ENCODE measurements at places on chromosomes 12 and 14. TPM values are rescaled to one million over a fixed set of nuclear protein-coding genes. Genes with fewer than 3 reads are reported as not detected.

GRCh38 chr12:56297400-56297799 is 2.7 kb downstream of the CS start:
- DNase-seq: no peak

- peak; percentile 39 for DNase-seq
Observed at GRCh38 chr12:68334132-68334531, 2.0 kb upstream of the MDM1 start.

The TBK1 gene
- total RNA-seq: 47.6 TPM

The SRGAP1 gene
- 26.9 TPM for total RNA-seq

DNA sequence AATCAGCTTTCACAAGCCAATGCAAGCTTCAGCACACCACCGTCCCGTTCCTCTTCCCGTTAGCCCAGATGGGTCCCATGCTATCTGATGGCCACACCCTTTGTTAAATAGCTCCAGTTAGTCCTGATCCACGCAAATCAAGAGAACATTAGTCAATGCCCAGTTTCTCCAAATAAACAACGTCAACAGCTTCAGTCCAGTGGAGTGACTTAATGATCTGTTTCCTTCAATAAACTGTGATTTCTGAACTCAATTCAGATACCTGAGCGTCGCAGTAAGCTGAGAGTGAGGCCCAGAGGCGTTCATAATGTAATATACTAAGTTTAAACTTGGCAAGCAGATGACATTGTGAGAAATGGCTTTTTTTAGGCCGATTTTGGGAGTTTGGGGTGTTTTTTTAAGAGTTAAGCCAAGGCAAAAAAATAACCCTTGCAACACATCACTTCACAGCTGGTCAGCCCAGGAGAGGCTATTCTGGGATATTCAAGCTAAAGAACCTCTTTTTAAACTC is 112.3 kb downstream of the ZFP36L1 start:
- no peak for DNase-seq

DNA sequence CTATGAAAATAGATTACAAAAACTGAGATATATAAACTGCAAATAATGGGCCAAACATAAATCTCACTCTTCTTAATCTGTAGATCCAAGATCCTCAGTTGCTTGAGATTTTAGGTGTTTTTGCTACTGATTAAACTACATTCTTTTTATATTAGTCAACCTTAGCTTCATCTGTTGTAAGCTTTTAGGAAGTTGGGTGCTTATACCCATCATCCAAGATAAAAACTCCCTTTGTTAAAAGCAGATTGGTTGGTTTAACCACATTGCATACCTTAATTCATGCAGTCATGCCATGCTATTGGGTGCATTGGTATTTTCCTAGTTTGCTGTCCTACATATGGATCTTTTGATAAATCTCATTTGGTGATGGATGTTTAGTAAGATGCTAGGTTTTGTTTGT is 46.2 kb upstream of the DIP2B start:
- DNase-seq: no peak

DNA sequence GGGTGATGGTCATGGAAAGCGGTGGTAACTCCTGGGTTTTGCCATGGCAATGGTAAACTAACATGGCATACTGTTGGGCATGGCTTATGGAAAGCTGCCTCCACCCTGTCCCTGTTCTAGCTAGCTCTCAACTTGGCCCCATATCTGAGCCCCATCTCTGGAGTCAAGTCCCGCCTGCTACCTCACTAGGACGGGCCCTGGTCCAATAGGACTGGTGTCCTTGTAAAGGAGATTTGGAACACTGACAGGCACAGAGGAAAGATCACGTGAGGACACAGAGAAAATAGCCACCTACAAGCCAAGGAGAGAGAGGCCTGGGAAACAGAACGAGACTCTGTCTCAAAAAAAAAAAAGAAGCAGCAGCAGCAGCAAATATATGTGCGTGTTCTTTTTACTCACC is 59.8 kb downstream of the RNFT2 start:
- no peak for DNase-seq

DNA sequence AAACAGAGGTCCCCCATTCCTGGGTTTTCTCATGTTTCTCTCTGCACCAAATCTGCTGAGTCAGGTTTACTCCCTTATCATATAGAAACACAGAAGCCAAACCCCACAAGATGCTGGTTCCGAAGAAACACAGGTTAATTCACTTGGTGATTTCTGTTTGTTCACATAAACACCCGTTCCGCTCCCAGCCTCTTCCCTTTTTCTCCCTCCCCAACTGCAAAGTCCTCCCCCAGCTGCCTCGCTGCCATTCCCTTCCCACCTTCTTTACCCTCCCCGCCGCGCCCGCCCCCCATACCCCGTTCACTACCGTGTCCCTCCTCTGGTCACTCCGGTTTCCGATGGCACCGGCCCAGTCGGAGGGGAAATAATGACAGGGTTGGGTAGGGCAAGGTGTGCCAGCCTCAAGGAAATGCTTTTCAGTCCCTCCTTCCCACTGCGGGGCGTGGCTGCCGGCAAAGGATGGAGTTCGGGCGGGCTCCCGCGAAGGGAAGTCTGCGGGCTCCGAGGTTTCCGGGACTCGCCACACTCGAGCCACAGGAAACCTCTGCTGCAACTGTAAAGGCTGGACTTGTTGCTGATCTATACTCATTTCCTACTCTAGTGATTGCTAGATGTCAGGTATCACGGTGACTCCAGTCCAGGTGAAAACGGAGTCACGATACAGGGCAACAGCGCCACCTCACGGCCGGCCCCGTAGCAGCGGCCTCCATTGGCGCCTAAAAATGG is at the start of gene STYK1:
Gene STYK1, minus strand, starts transcription at position 394 of the 726 bp plus-strand sequence. CDS start 39,434 bp downstream, outside the sequence.
- peak; percentile 78 for DNase-seq

- DNase-seq: no peak
Observed at GRCh38 chr12:49491823-49492222, 47.0 kb upstream of the KCNH3 start.

- no peak for DNase-seq
Observed at GRCh38 chr12:100234591-100235304, 32.1 kb downstream of the DEPDC4 start.

The TSHR gene
- total RNA-seq: not detected

The SYNDIG1L gene
- 0.16 TPM for total RNA-seq

- no peak for DNase-seq
Observed at GRCh38 chr12:130827432-130827831, 11.6 kb downstream of the STX2 start.

DNA sequence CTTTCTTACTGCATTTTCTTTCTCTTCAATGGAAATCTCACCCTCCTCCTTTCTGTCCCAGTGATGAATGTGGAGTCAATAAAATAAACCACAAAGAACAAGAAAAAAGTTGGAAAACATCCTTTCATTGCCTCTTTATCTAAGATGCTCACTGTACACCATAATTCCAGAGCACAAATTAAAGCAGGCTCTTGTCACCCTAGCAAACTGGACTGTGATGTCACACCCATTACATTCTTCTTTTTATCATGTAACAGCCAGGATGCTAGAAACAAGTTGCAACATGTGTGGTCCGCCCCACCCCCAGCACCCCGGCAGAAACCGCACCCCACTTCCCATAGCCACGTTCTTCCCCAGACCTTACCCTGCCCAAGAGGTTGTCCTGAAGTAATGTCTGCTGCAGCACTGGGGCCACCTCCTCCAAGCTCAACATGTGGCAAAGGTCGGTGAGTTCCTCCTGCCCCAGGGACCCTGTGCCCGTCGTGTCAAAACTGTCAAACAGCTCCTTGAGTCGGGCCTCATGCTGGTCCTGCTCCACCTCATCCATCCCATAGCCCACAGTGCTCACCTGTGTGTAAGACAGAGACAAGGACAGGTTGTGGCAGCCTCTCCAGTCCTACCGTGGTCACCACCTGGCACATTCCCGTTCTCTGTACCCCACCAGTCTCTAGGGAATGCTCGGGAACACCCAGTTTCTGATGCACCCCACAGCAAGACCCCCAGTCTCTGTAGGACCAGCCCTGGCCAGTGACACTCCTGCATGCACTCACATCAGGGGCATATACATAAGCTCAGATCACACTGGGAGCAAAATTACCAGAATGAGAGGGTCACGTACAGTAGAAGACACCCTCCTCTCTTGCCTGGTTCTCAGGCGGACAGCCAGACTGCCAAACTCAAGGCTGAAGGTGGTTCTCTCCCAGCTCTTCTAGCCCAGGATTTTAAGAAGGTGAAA is 9.2 kb downstream of the NIN start:
- DNase-seq: no peak

- no peak for DNase-seq
Observed at GRCh38 chr12:60174476-60174875, 578.6 kb downstream of the SLC16A7 start.

DNA sequence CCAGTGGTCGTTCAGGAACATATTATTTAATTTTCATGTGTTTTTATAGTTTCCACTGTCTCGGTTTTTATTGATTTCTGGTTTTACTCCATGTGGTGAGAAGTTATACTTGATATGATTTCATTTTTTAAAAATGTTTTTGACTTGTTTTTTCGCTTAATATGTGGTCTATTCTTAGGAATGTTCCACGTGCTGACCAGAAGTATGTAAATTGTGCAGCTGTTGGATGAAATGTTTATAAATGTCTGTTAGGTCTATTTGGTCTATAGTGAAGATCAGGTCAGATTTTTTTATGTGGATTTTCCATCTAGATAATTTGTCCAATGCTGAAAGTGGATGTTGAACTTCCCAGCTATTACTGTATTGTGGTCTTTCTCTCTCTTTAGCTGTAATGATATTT is 433.8 kb upstream of the MIS18BP1 start:
- DNase-seq: no peak

DNA sequence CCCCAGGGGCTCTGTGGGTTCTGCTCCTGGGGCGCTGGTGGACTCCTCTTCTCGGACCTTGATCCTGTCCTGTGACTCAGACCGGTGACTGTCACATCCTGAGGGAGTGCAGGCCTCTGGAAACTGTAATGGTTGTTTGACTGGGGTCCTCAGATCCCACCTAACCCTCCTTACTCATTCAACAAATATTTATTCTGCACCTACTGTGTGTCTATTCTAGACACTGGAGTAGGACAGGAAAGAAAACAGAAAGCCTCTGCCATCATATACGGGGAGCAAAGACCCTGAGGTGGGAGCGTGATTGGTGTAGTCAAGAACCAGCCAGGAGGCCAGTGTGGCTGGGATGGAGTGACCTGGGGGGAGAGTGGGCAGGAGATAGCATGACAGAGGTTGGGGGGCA is 47.6 kb downstream of the ESRRB start:
- no peak for DNase-seq

- no peak for DNase-seq
Observed at GRCh38 chr14:92952481-92953298, 29.7 kb downstream of the CHGA start.

- DNase-seq: no peak
Observed at GRCh38 chr12:108972358-108972757, 48.5 kb downstream of the SVOP start.

The ADAMTS20 gene
- total RNA-seq: 1.5 TPM

The COX8C gene
- total RNA-seq: 39.1 TPM

DNA sequence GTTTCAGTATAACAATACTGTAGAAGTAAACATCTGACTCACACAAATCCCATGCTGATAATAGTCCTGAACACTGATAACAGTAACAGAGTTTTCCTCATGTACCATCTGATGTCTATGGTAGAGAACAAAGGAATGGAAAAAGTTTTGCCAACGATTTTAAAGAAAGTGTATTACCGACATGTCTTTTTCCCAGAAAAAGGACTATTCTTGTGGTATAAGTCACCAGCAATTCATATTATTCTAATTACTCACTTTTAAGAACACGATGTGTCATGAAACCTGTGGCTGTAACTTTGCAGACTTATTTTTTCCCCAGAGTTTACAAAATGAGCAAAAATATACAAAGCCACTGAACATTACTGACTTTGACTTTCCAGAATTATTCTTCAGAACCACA is 40.1 kb upstream of the DCN start:
- no peak for DNase-seq

The CSAD gene
- total RNA-seq: 73.9 TPM

The SIX6 gene
- total RNA-seq: 0.31 TPM

- DNase-seq: no peak
Observed at GRCh38 chr12:132582582-132583410, 27.6 kb downstream of the LRCOL1 start.

DNA sequence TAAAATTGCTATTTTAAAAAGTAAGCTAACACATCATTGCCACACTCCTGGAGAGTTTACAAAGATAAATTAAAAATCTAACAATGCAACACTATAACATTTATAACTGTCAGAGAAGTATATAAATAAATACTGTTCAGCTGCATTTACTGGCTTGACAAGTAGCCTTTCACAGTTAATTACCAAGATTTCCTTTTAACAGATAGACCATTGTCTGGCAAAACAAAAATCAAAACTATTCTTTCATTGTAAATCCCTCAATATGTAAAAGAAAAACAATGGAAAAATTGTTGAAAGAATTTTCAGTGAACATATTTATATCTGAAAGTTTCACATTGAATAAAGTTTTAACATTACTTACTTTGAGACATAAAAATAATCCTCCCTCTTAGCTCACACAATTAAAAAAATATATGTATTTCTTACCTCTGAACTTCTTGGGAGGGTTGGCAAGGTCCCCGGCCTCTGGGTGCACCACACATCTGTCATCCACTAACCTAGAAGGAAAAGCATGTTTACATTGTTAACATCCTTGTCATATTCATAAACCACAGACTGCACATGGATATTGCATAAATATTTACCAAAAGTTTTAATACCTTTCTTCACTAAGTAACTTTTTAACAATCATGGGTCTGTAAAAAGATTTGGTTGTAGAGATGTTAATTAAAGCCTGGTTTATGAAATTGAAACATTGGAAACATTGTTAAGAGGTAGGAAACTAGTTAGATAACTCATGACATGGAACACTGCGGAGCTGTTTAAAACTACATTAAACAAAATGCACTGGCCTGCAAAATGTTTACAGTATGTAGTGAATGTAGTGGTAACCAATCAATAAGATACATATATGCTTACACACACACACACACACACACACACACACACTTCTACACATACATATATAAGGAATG is 43.0 kb downstream of the ITPR2 start:
- DNase-seq: no peak

DNA sequence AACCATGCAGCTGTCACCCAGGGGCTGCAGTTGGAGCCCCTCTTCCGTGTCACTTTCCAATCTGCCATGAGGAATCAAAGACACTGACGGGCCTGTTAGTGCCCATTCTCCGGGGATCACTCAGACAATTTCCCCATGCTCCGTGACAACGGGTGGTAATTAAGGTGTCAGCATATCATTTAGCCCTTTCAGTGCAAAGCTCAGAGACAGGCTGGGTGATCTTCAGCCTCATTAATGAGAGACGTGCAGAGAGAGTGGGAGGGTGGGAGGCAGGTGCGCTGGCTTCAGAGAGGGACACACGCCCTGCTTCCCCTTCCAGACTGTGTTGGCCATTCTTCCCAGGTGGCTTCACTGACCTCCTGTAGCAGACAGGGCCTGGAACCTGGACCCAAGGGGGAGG is 58.7 kb downstream of the MVK start:
- DNase-seq: no peak

The MMAB gene
- total RNA-seq: 26.4 TPM

GRCh38 chr12:39393179-39393578 is 49.7 kb downstream of the KIF21A start:
- no peak for DNase-seq

- no peak for DNase-seq
Observed at GRCh38 chr14:102207831-102208365, 68.2 kb downstream of the WDR20 start.

The NKX2-1 gene
- 0.79 TPM for total RNA-seq

GRCh38 chr14:81206115-81206514 is 14.6 kb downstream of the GTF2A1 start:
- DNase-seq: no peak

- no peak for DNase-seq
Observed at GRCh38 chr14:88562532-88562830, 356 bp upstream of the ZC3H14 start.

- peak; percentile 58 for DNase-seq
Observed at GRCh38 chr12:26630546-26631027, 202.4 kb downstream of the ITPR2 start.

The GALNT16 gene
- 6.3 TPM for total RNA-seq

All from testis (tissue), 5 donors.